ENCODE measurements at places on chromosomes 16 and 17.

- no peak for DNase-seq
These were observed 41.1 kb downstream of the MYO18A start for GRCh38 chr17:29138971-29139691.

GRCh38 chr17:7811251-7811650, 22.8 kb upstream of the KDM6B start:
- no peak for DNase-seq

- no peak for DNase-seq
These were observed 40.4 kb upstream of the DNAJA2 start for GRCh38 chr16:47013910-47014309.

GRCh38 chr17:31321481-31321880, at the start of gene EVI2A:
TSS of gene EVI2A (minus strand) at chr17:31321622. CDS start at chr17:31319013, 2,609 bp downstream.
- DNase-seq, result no peak

DNA sequence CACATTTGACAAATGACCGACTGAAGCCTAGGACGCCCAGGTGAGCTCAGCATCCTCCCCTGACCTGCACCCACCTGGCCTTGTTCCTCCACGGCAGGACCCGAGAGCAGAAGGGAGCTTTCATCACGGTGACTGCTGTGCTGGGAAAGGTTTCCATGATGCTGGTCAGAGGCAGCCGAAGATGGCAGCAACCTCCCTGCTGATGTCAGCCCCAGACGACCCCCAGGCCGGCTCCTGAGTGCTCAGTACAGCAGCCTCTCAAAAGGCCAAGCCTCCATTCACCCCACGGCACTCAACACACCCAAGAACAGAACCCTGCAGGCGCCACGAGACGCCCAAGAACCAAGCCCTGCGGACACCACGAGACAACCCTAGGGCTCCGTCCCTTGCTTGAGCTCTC, 119.8 kb downstream of the ANKRD11 start:
- DNase-seq, result no peak

DNA sequence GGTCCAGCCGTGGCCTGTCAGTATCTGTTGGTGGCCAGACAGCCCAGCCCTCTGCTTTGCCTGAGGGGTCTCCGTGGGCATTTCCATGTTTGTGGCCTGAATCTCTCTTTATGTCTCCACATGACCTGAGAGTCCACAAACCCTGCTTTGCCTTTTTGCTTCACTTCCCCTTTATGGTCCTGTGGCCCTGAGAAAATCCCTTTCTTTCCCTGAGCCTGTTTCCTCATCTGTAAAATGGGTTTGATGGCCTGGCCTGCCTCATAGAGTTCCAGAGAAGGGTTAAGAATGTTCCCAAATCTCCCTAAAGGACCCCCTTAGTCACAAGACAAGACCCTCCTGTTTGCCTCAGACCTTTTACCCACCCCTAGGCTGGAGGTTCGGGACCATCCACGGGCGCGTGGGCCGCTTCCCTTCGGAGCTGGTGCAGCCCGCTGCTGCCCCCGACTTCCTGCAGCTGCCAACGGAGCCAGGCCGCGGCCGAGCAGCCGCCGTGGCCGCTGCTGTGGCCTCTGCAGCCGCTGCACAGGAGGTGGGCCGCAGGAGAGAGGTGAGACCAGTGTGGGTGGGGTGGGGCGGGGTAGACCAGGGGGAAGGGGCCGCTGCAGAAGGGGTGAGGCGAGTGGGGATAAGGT, 26.2 kb upstream of the ALKBH5 start:
- DNase-seq, result no peak

GRCh38 chr17:16814439-16814838, 124.4 kb downstream of the CCDC144A start:
- no peak for DNase-seq

GRCh38 chr17:60902399-60902798, 224.7 kb downstream of the BCAS3 start:
- DNase-seq, result no peak

DNA sequence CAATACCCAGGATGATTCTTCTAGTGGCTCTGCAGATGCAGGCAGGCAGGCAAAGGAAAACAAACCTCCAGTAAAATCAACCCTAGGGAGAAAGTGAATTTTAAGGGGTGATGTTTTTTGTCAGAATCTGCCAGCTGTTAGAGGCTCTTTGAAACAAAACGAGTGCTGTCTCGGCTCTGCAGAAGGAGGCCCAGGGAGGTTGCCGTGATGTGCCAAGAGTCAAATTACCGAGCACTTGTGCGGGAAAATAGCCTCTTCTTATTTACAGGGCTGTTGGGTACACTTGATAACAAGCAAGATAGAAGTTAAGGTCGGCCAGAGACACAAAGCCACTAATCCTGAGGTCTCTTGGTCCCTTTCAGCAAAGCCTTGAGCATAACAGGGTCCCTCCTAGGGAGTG, 68.9 kb upstream of the EEF2KMT start:
- no peak for DNase-seq

GRCh38 chr16:3938843-3939624, 58.5 kb upstream of the CREBBP start:
- no peak for DNase-seq

DNA sequence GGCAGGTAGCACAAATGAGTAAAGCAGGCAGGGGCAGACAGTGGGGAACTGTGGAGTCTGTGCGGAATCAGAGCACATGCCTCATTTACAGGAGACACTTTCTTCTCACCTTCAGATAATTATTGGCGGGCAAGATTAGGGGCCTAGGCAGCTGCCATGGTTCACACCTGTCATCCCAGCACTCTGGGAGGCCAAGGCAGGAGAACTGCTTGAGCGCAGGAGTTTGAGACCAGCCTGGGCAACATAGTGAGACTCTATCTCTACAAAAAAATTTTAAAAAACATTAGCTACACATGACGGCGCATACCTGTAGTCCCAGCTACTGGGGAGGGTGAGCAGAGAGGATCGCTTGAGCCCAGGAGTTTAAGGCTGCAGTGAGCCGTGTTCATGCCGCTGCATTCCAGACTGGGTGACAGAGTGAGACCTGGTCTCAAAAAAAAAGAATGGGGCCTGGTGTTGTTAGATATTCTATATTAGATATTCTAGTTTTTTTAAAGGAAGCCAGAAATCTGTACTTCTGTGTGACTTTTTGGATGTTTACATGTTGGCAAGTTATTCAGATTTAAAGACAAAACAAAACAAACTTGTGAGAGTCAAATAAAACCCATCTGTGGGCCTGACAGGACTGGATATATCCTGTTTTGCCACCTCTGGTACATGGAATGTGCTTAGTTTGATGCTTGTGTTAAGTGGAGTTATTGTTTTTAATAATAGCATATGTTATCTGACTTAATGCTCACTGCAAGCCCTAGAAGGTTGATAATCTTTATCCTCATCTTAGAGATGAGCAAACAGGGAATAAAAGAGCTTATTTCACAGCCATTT, 4.9 kb upstream of the LPCAT2 start:
- DNase-seq, result no peak

DNA sequence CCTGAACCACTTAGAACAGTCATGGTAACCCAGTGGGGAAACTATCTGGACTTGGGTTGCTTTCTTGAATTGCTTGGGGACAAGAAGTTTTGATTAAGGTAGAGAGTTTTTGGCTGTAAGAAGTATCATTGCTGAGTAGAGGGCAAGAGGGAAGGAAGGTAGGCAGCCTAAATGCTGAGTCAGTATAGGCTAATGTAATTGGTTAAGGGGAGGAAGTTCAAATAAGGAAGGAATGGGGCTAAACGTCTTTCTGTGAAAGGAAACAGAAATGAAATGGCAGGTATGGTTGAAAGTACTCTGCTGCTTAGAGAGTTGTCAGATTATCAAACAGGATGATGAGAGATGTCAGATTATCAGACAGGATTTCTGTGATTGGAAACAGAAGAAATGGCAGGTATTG, 20.3 kb downstream of the KPNB1 start:
- DNase-seq, result no peak

- no peak for DNase-seq
These were observed at the start of gene HNF1B for GRCh38 chr17:37744961-37745800. TSS of gene HNF1B (minus strand) at chr17:37745059. CDS start at chr17:37744884, 175 bp downstream.

GRCh38 chr17:78986649-78987328, 7.1 kb upstream of the LGALS3BP start:
- no peak for DNase-seq

DNA sequence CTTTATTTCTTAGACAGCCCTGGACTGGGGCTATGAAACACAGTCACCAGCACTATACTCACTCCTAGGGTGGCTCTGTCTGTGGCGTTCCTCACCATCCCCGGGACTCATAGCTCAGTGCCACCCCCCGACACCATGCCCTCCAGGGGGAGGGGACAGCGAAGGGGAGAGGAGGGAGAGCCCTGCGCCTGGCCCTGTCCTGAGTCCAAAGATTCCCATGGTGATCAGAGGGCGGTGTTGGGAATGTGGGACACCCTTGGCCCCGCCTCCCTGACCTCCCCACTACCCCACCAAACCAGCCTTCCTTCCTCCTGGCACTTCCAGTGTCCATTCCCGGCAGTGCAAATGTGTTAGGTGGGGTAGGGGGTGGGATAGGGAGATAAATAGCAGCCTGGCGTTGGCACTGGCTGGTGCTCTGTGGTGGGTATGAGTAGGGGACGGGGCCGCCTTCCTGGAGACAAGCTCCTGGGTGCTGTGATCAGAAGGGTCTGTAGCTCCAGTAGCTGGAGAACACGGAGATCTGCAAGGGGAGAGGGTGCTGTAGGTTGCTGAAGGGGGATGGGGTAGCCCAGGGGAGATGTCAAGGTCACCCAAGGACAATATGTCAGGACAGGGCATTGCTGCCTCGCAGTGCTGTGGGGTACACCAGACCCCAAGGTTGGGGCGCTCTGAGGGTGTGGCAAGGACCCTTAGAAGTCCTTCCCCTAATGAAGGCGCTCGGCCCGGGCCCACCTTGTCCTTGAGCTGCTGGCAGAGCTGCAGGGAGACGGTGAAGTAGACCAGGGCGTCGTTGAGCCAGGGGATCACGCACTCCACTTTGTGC, 2.0 kb downstream of the SMIM22 start:
- no peak for DNase-seq

GRCh38 chr16:14341324-14342225, 270.5 kb downstream of the MRTFB start:
- no peak for DNase-seq

DNA sequence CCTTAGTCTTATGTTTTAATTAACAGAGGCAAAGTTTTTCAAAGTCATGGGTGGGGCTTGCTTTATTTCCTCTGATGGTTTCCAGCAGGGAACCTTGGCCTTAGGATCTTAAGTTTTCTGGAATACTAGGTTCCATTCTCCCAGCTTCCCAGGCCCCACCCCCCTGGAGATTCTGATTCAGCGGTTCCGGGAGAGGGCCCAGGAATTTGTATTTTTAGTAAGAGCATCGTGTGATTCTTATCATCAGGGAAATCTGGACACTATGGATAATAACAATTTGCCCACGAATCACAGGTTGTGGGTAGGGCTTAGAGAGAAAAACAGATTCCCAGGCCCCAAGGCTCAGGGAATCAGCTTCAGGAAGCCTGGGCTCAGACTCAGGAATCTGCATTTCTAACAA, 263.6 kb downstream of the NTN1 start:
- no peak for DNase-seq

- no peak for DNase-seq
These were observed 548 bp upstream of the KRTAP4-11 start for GRCh38 chr17:41118721-41119120.

Measured in thoracic aorta (tissue), 2 donors.